Stimulated activated CD4-positive, alpha-beta T cell treated with anti-CD3 and anti-CD28 coated beads, Interleukin-4, amount 100 ng/mL, for 4 hours (primary cell): ENCODE measurements at places on chromosomes 12 and 14.

DNA sequence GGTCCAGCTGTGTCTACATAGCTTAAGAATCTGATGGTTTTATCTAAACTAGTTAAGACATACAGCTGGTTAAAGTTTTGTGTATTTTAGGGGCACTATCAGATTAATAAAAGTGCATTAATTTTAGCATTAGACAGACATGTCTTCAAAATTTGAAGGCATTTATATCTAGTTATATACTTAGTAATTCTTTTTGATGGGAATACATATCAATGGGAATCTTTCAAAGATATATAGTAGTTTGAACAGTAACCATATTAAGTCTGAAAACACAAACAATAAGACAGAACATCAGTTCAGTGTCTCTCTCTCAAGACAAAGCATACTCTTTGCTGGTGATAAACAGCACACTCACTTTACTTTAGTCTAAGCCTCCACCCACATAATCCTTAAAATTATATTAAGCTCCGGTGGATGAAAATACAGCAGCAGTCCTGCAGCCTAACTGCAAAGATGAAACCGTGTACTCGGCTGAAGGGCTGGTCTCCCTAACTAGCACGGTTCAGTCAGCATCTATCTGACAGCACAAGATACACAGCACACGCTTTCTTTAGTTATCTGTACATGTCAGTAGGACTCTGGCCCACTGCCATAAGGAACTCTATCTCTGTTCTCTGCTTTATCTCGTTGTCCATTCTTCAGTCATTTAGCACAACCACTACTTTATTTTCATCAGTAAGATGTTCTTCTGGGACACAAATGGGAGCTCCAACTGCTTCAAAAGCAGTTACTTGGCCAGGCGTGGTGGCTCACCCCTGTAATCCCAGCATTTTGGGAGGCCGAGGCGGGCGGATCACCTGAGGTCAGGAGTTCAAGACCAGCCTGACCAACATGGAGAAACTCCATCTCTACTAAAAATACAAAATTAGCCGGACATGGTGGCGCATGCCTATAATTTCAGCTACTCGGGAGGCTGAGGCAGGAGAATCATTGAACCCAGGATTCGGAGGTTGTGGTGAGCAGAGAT lies 80.5 kb downstream of the MED13L start:
- DNase-seq: no peak

DNA sequence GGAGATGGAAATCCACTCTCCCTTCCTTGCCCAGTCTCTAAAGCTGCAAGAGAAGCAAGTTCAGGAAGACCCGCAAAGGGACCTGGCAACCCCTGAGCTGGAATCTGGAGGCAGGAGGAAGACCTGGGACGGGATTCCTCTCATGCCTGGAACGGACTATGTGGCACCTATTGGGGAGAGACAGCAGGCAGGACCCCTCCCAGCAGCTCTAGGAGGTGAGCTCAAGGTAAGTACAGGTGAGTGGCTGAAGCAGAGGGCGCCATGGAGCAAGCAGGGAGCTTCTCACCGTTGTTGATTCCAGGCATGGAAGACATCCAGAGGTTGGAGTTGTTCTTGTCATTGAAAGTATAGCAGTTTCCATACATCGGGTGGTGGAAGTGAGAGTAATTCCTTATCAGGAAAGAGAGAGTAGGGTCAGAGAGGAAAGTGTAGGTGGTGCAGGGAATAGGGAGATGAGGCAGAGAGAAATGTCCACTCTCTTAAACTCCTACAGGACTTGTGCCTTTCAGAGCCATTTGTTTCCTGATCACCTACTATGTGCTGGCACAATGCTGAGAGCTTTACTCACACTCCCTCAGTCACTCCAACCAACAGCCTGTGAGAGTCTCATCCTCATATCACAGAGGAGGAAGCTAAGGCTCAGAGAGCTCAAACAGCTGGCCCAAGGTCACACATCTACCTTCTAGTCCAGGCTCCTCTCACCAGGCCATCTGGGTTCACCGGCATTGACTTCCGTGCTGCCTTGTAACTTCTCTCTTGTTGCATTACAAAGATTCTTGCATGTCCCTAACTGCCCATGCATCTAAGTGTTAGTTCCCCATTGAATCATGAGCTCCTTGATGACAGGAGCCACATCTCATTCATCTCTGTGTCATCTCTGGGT lies 13.9 kb upstream of the TNFRSF1A start:
- no peak for DNase-seq

- DNase-seq: no peak
Observed at GRCh38 chr12:67911275-67911600, 78.0 kb upstream of the IFNG-AS1 start.

DNA sequence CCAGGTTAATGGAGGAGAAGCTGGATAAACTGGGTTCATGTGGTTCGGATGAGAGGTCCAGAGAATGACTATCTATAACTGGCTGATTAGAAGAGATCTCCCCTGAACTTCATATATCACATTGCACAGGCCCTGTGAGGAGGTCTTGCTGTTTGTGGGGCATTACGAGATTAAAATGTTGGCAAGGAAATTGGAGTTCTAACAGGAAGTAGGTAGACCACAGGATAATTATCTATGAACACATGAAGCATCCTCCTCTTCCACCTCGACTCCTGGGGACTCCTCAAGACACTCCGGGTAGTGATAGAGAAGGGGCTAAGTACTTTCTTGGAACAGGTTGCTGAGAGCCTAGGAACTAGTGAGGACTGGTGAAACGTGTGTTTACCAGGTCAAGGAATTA lies 418.8 kb downstream of the KCNH5 start:
- DNase-seq: no peak

DNA sequence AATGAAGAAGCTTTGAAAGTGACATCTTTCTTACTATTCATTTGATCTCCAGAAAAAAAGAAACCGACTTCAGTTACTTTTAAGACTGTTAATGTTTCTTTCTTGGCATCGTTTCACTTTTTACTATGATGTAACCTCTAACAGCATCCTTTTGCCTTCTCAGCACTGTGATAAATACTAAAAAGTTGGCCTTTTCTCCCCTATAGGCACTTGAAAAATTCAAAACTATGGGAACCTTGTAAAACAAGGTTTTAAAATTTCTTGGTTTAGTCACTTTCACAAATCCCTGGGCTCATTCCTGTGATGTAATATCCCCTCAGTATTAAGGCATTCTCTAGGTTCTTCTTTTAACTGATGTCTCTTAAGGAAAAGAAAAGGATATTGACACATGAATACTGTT lies 281.8 kb downstream of the EGLN3 start:
- no peak for DNase-seq

GRCh38 chr12:125696054-125696453 lies 630.8 kb downstream of the AACS start:
- no peak for DNase-seq
